ENCODE measurements at places on chromosomes 6 and 20. TPM values are rescaled to one million over a fixed set of nuclear protein-coding genes. Genes with fewer than 3 reads are reported as not detected.

The SNPH gene
- 7.7 TPM for total RNA-seq

The HLA-DRB5 gene
- not detected for total RNA-seq

The UBE2C gene
- 53.3 TPM for total RNA-seq

The MCCD1 gene
- not detected for total RNA-seq

The LY6G6F gene
- total RNA-seq = not detected

The SCGN gene
- not detected for total RNA-seq

The SLC22A16 gene
- total RNA-seq = not detected

The BPIFB3 gene
- total RNA-seq = not detected

The GPLD1 gene
- 0.27 TPM for total RNA-seq

The GPR6 gene
- not detected for total RNA-seq

The FKBP1C gene
- total RNA-seq = 0.33 TPM

The SCRT2 gene
- total RNA-seq = not detected

The NAPB gene
- 13.6 TPM for total RNA-seq

The SPATA25 gene
- 2.1 TPM for total RNA-seq

The LY86 gene
- not detected for total RNA-seq

The ZBTB9 gene
- 3.8 TPM for total RNA-seq

The GTSF1L gene
- total RNA-seq = not detected

The HLA-DPB1 gene
- 0.27 TPM for total RNA-seq

The TFB1M gene
- total RNA-seq = 22.6 TPM

The SLC17A1 gene
- not detected for total RNA-seq

The BMP7 gene
- total RNA-seq = not detected

The HMGN4 gene
- 32.7 TPM for total RNA-seq

The ECT2L gene
- under 0.01 TPM for total RNA-seq

The ZC2HC1B gene
- not detected for total RNA-seq

The TP53TG5 gene
- total RNA-seq = not detected

The SAPCD1 gene
- total RNA-seq = 0.90 TPM

The MYT1 gene
- total RNA-seq = not detected

The POU5F1 gene
- not detected for total RNA-seq

The CLVS2 gene
- not detected for total RNA-seq

The PTPRT gene
- not detected for total RNA-seq

The CUTA gene
- 522 TPM for total RNA-seq

The COL20A1 gene
- not detected for total RNA-seq

The PGBD1 gene
- 7.7 TPM for total RNA-seq

The SRSF12 gene
- total RNA-seq = 0.09 TPM

The CPNE5 gene
- 0.18 TPM for total RNA-seq

The SLC22A23 gene
- total RNA-seq = 7.8 TPM

The OR2H2 gene
- total RNA-seq = not detected

The TMEM239 gene
- total RNA-seq = 0.09 TPM

The ZNF165 gene
- 0.45 TPM for total RNA-seq

The FNDC1 gene
- total RNA-seq = 0.16 TPM

The SLC4A11 gene
- total RNA-seq = 0.49 TPM

The REM1 gene
- not detected for total RNA-seq

The TRAPPC3L gene
- total RNA-seq = not detected

The CYP24A1 gene
- total RNA-seq = 0.98 TPM

The PSORS1C1 gene
- total RNA-seq = 7.0 TPM

The SYCP2 gene
- 0.74 TPM for total RNA-seq

The PRRT1 gene
- total RNA-seq = 0.41 TPM

The PRSS35 gene
- 3.5 TPM for total RNA-seq

The SYTL3 gene
- 10.5 TPM for total RNA-seq

The ADISSP gene
- total RNA-seq = 37.7 TPM

The TRIM15 gene
- total RNA-seq = not detected

The THBS2 gene
- total RNA-seq = 519 TPM

The ADGB gene
- not detected for total RNA-seq

The TSBP1 gene
- not detected for total RNA-seq

The RSPH9 gene
- total RNA-seq = 0.57 TPM

The SLC32A1 gene
- total RNA-seq = not detected
